ENCODE measurements at places on chromosomes 12 and 14.
A peak's percentile ranks its signal among the peaks of the same experiment; 100 is the strongest.

- DNase-seq, result no peak
Observed at GRCh38 chr14:24207104-24207551, 1.6 kb downstream of the TSSK4 start.

DNA sequence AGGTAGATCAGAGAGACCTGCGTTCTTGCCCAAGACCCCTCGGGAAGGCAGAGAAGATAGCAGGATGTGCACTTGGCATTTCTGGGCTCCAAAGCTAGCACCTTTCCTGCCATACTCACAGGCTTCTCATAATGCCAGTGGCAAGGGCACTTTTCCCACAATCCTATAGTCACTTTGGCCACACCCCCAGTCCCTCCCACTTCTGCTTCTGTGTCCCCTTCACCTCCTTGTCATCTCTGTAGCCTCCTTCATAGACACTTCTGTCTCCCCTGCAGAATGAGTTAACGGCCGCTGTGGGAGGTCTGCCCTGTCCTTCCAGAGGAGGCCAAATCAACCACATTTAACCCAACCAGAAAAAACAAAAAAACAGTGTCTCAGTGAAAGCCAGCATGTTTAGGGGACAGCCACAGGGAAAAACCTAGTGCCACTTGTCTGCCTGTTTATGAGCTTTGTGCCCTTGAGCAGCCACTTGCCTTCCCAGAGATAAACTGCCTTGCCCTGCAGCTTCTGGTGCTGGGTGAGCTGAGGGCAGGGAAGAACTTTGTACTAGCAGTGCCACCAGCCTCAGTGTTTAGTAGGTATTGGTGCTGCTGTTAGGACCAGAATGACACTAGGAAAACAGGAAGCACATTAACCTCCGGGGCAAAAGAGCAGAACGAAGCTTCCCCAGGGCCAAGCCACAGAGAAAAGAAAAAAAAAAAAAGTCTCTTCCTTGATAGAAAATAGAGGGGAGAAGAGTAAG is 193.0 kb upstream of the PWP1 start:
- peak; percentile 5 for DNase-seq

DNA sequence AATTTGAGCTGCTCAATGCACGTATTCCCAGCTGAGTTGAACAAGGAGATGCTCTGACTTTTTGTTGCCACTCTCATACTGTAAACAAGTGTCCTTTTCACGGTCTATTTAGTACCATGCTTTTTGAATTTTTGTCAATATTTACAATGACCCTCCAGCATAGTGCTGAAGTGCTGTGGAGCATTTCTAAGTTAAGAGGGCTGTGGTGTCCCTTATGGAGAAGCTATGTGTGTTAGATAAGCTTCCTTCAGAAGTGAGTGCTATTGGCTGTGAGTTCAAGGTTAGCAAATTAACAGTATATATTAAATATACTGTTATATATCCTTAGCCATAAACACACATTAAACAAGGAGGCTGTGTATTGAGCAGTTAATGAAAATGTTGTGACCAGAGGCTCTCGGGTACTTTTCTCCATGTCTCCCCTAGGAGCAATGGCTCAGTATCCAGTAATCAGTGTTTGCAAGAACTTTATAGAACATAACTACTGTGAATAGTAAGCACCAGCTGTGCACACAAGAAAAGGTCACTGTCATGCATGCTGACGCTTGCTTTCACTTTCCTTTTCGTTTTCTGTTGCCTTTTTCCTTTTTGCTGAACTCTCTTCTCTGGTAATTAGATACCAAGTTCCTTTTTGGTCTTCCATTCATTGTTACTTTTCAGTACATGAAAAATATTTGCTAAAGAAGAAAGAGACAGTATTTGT is 187.2 kb upstream of the NEDD1 start:
- DNase-seq, result peak; percentile 41

GRCh38 chr12:89927226-89927698 is 218.6 kb upstream of the ATP2B1 start:
- peak; percentile 71 for DNase-seq

DNA sequence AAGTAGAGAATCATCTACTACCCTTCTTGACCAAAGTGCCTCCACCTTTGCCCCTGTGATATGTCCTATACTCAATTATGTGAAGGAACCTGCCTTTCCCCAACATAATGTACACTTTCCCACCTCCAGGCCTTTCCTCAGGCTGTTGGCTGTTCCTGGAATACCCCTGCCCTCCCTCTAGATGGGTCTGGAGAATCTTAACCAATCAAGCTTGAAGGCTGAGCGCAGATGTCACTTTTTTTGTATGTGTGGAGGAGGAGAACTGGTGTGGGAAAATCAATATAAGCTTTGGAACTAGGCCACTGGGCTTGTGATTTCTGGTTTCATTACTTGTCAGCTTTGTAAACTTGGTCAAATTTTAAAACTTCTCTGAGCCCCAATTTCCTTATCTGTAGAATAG is 4.7 kb downstream of the BMAL2 start:
- no peak for DNase-seq

DNA sequence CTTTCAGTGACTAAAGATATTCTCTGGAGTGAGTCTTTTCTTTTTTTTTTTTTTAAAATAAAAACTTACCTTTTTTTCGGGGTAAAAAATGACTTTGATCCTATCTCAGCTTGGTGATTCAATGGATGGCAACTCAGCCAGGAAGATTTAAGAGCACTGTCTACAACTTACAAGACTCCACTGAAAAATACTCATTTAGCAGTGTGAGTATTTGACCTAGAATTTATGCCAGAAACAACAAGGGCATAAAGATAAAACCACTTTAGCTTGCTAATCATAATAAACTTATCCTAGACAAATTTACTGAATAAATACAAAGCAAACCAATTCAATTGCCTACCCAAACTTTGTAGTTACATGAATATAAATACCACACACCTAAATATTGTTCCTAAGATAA is 446.6 kb downstream of the RPS29 start:
- DNase-seq, result no peak

DNA sequence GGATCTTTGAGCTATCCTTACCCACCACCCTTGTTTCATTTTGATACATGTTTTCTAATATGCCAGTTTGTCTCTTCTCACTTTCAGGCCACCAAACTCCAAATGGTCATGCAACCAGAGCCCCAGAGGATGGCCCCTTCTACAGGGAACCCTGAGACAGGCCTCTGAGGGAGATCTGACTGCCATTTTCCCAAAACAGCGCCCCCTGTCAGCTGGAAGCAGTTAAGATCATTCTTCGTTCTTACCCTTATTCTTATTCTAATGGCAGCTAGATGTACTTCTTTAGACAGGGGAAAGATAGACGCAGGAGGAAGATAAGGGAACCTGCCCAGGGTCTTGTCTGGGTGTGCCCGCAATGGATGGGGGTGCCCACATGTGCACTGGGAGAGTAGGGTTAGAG is 38.4 kb downstream of the C12orf56 start:
- no peak for DNase-seq

DNA sequence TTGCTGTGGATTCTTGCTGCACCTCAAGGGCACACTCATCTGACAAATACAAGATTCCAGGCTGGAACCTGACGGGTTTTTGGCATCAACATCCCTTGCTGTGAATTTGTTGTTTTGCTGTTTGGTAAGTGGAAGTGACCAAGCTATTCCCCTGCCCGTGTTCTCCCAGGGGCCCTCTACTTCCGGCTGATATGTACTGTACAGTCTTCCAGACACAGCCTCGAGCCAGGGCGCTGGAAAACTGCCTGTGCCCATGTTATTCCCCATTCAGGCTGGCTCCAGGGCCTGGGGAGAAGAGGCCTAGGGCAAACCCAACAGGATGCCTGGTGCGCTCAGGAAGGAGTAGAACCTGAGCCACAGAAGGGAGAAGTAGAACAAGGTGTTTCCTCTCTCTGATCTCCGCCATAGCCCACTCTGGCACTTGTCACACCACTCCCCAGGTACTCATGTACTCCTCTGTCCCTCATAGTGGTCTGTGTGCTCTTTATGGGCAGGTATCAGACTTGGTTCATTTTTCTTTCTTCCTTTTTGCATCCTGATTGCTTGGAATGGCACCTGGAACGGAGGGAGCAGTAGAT is 67.8 kb upstream of the LTA4H start:
- DNase-seq, result peak; percentile 11

DNA sequence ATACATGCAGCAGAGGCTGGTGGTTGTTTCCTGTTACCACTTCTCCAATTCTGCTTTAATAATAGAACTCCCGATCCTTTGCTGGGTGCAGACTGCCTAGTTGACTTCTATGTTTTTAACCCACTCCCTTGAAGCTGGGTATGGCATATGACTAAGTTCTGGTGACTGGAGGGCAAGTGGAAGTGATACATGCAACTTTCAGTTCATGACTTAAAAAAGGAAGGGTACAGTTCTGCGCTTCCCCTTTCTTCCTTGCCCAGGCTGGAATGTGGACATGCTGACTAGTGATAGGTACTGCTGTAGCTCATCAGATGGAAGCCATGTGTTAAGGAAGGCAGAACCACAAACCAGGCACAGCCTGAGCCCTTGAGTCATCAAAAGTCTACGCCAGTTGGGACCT is 2.4 kb upstream of the A2M start:
- peak; percentile 57 for DNase-seq

- DNase-seq, result no peak
Observed at GRCh38 chr12:105562199-105562971, 231.9 kb downstream of the C12orf75 start.

GRCh38 chr12:54988402-54989054 is 4.0 kb upstream of the TESPA1 start:
- peak; percentile 87 for DNase-seq

DNA sequence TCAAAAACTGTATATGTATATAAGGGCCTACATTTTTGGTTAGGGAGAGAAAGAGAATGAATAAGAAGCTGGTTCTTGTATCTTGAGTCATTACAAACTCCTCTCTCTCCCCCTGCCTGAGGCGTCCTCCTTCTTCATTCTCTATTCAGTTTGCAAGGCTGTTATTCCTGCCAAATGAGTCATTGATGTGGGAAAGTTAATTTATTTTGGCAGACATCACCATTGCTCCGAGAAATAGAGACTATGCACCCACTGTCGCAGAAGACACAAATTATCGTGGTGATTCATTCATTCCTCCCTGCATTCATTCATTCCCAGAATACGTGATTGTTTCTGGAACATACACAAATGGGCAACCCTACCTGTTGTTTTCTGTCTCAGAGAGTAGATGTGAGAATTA is 112.5 kb upstream of the MED13L start:
- DNase-seq, result no peak

DNA sequence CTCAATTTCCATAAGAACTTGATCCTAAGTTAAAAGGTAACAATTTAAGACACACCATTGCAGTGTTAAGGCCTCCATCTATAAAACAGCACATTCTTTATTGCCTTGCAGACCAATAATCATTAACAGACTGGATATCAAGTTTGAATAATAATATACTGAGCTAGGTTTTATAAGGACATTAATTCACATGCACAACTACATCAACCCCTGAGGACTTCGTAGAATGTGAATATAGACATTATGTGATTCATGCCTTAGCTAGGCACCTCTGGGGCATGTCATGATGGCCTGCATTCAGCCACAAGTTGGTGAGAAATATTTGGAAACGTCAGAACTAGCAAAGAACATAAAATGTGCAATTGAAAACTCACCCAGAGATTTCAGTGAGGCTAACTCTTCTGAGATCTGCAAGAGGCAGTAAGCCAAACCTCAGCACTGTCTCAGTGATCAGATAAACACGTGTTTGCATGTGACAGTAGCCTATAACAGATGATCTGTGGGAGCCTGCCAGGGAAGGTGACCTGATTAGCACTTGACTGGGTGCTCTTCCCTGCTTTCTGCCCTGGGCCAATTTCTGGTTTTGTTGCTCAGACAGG is 492.2 kb downstream of the FLRT2 start:
- DNase-seq, result peak; percentile 5

GRCh38 chr12:115332945-115333344 is 649.0 kb upstream of the TBX3 start:
- no peak for DNase-seq

DNA sequence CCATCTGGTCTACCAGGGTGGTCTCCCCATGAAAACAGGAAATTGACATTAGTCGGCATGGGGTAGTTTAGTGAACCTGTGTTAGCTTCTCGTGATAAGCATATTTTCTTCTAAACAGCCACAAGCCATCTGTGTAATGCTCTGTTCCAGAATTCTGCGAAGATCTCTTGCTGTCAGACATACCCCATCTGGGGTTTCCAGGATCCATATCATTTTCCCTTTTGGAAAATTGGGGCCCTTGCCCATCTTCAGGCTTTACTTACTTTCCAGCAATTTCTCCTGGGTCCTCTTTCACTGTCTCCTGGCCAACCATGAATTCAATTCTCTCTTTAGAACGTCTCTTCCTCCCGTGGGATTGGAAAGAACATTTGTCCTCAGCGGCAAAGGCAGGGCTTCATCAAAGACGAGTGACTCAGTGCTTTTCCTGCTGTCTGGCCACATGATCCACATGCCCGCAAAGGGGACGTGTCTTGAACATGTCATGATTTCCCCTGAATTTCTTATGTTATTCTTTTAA is 21.4 kb upstream of the NCOR2 start:
- peak; percentile 56 for DNase-seq

GRCh38 chr12:2588345-2588744 is 206.4 kb upstream of the FKBP4 start:
- DNase-seq, result no peak

DNA sequence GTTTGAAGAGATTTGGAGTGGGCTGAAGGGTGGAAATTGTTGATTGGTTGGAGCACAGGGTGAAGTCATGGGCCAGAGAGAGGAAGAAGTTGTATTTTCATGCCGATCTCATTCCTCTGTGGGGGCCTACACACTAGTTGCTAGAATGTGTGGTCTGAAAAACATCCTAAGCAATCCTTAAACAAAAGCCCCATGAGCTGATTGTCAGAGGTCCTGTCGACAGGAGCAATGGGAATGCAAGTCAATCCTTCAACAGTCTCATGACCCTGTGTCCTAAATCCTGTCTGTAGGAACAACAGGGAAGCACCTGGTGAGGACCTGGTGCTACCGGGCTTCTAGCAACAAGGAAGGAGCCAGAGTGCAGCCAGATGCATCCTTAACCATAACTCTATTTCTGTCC is 324.0 kb upstream of the TMEM132C start:
- no peak for DNase-seq

GRCh38 chr12:128318946-128319345 is 52.0 kb downstream of the TMEM132C start:
- no peak for DNase-seq

- peak; percentile 12 for DNase-seq
Observed at GRCh38 chr12:22576473-22576872, 32.1 kb upstream of the C2CD5 start.

DNA sequence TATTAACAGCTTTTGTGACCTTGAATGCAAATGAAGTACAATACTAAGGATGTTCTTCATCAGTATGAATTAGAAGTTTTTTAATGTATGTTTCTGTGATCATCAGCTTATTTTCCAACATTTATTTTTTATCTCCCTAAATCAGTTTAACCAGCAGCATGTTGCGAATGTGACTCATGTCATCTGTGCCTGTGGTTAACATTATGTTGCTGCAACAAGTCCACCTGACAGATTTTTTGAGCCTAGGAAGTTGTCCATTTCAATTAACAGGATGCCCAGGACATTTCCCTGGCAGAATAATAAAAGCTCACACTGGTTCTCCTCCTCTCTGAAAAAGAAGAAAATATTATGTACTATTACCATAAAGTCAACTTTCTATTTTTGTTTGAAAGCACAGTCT is 155.5 kb downstream of the SYT1 start:
- DNase-seq, result peak; percentile 2
